Common myeloid progenitor, CD34-positive (primary cell): ENCODE measurements at places on chromosomes 4 and X.
A peak's percentile ranks its signal among the peaks of the same experiment; 100 is the strongest.

GRCh38 chr4:24742773-24743172 is 52.6 kb upstream of the SOD3 start:
- no peak for DNase-seq

GRCh38 chr4:80096175-80096850 is 23.3 kb upstream of the ANTXR2 start:
- no peak for DNase-seq

DNA sequence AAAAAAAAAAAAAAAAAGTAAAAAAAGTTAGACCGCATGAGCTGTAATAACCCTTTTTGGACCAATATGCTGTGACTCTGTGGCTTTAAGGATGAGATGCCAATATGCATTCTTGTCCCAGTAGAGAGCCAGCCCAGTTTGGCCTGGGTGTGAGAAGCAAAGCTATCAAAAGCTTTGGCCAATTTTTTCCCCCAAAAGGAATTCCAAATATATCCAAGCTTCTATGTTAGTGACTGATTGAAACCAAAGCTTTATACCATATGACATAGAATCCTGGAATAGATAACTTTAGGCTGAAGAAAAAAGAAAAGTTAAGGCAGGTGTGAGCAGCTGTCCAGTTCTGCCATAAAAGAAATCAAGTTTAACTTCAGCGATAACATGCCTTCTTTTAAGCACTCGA is 30.5 kb upstream of the RBPJ start:
- no peak for DNase-seq

GRCh38 chr4:42541647-42542046 is 115.3 kb downstream of the ATP8A1 start:
- no peak for DNase-seq

DNA sequence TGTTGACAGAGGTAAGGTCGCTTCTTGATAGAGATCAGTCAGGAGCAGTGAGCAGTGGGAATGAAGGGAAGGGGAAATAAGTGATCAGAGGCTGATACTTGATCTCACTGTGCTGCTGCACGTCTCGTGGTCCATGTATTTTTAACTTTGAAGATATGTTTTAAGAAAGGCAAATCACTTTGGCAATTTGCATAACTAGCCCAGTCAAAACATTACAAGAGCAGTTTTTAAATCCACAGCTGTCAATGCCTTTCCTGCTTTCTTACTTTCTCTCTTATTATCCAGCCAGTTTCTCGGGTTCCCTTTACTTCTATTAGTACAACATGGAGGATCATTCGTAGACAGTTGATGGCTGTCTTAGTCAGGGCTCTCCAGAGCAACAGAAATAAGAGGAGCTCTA is 472.8 kb downstream of the TMA16 start:
- no peak for DNase-seq

DNA sequence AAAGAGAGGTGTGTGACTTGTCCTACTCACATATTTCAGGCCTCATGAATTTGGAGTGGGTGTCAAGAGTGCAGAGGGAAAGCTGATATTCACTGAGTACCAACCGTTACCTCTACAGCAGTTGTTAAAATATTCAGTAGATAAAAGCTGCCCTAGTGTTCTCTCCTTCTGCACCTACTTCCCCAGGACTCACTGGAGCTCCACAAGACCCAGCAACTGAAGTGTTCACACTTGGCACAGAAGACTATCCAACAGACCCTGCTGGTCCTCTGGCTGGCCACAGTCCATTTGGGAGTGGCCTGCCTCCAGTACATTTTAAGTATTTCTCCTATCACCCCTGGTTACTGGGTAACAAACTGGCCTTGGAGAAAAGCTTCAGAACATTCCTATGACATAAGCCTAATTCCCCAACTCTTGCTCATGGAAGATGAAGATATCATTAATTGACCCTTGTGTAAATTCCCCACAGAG is 70.8 kb downstream of the PPARGC1A start:
- no peak for DNase-seq

DNA sequence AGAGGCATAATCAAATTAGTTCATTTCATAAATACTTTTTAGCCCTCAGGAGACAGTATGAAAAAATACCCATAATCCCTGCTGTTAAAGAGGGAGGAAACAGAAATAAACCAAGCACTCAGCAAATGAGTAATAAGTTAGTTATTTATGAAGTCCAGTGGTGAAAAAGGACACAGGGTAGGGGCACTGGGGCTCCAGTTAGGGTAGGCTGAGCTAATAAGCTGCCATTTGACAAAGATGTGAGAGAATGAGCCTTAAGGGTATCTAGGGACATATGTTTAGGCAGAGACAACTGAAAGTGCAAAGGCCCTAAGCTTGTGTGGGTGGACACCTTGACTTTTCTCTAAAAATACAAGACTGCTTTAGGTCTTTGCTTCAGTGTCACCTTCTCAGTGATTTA is 94.4 kb downstream of the IL15 start:
- DNase-seq = no peak

GRCh38 chrX:140664939-140665338 is 44.6 kb upstream of the LINC00632 start:
- peak; percentile 1 for DNase-seq

DNA sequence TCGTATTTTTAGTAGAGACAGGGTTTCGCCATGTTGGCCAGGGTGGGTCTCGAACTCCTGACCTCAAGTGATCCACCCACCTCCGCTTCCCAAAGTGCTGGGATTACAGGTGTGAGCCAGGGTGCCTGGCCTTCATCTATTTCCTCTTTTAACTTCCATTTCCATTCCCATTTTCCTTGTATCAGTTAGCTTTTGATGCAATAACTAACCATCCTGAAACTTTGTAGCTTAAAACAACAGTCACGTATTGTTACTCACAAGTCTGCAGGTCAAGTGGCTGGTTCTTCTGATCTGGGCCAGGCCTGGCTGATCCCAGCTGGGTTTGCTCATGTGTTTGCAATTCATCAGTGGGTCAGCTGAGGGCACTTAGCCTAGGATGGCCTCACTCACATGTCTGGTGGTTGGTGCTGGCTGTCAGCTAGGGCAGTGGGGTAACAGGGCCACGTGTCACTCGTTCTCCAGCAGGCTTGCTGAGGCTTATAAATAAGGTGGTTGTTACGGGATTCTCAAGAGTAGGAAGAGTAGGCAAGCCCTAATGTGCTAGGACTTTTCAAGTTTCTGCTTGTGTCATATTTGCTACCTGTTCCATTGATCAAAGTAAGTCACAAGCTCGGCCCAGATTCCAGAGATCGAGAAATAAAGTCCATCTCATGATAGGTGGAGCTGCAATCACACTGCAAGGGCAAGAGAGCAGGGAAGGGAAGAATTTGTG is 88.2 kb downstream of the SOWAHB start:
- no peak for DNase-seq

DNA sequence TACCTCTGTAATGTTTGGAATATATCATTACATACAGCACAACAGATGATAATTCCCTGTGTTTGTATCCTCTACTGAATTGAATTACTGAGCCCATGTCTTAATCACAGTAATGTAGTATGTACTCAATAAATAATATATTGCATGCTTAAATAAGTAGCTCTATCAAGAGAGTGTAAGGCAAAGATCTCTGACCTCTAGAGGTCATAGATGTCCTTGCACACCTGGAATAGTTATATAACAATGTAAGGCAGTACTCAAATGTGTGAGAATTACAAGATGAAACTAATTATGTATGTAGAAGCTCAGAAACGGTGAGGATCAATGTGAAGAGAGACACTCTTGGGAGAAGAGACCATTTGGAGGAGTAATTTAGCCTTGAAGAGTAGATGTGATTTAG is 14.3 kb upstream of the GCNA start:
- no peak for DNase-seq

DNA sequence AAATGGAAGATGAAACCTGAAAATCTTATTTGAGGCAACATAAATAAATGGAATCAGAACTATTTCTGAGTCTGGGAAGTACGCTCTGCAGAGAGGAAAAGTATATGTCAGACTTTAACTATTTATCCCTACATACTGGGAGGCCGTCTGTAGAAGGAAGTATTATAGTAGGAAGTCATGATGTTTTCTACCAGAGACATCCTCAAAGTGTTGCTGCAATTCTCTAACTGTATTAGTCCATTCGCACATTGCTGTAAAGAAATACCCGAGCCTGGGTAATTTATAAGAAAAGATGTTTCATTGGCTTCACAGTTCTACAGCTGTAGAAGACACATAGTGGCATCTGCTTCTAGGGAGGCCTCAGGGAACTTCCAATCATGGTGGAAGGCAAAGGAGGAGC is 88.7 kb upstream of the TBL1X start:
- no peak for DNase-seq

GRCh38 chr4:115278830-115279229 is 165.4 kb upstream of the NDST4 start:
- DNase-seq = no peak

DNA sequence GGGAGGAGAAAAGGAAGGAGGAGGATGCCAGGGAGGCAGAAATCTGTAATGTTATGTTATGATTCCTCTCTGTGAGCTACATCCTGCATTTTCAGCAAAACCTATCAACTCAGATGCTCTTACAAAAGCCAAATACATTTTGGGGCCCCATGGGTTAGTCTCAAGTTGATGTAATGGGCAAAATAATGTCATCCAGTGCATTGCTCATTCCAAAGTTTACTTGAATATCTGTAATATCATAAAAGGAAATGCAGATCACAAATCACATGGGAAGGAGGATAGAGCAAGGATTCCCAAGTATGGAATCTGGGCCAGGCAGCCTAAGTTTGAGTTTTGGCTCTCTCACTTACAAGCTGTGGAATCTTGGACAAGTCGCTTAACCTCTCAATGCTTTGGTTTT is 74.9 kb upstream of the SOD3 start:
- no peak for DNase-seq

DNA sequence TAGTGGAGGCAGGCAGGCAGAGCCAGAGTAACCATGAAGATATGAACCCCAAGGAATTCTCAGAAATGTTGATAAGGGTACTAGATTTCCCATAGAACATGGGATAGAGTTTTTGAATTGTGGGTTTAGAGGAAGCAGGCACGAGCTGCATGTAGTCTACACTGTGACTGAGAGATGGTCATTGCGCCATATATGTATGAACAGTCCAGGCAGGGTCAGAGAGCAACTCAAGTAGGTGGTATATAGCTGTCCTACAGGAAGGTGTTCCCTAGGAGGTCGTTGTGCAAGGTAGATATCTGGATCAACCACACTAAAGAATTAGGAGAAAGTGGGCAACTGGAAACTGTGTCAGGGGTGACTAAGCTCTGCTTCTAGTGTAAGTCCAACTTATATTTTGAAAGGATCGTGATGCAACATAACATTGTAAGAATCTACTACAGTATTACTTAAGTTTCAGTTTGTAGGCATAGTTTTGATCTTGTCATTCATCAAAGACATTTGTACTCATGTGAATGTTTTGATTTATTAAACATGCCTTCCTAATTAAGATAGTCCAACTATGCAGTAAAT is 94.6 kb downstream of the HPGD start:
- no peak for DNase-seq

DNA sequence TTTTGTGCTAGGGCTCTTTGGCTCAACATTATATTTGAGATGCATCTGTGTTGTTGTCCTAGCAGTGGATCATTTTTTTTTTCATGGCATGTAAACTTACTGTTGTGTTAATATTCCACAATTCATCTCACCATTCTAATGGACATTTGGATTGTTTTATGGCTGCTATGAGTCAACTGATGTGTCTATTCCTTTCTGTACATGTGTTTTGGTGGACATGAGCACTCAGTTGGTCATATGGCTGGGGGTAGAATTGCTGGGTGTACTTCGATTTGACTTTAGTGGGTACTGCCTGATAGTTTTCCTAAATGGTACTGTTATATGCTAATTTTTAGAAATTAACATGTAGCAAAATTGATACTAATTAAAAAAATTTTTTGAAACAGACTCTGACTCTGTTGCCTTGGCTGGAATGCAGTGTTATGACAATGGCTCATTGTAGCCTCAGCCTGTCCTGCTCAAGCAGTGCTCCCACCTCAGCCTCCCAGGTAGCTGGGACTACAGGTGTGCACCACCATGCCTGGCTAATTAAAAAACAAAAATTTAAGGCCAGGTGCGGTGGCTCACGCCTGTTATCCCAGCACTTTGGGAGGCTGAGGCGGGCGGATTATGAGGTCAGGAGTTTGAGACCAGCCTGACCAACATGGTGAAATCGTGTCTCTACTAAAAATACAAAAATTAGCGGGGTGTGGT is 9.0 kb downstream of the FAM193A start:
- no peak for DNase-seq

- DNase-seq = no peak
These were observed 80.0 kb upstream of the MAB21L2 start for GRCh38 chr4:150501983-150502382.

- no peak for DNase-seq
These were observed 624.8 kb upstream of the ADGRL3 start for GRCh38 chr4:60575336-60575735.

DNA sequence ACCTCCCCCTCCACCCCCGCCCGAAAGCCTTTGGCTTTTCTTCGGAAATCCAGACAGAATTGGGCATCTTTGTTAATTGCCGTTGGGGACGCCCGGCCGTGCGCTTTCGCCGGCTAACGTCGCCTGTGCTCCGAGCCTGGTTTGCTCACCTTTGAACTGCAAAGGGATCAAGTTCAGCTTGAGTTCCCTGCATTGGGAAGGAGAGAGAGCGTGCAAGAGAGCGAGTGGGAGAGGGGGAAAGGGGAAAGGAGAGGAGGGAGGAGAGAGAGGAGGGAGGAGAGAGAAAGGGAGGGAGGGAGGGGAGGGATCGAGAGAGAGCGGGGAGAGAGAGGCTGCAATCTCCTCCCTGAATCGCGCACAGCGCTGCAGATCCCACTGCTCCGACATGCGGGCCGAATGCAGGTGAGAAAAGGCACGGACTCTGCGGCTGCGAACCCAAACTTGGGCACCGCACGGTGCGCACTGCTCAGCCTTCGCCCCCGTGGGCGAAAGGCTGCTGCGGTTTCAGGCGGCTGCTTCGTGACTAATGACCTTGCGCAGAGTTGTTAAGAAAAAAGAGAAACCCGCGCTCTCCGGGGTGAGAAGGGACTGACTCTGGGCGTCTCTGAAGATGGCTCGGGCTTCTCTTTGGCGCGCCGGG is at the start of gene PCDH7:
Gene PCDH7 (plus strand): TSS at position 349 of the 640 bp plus-strand sequence. CDS start 1,054 bp downstream, outside the sequence.
- peak; percentile 42 for DNase-seq

DNA sequence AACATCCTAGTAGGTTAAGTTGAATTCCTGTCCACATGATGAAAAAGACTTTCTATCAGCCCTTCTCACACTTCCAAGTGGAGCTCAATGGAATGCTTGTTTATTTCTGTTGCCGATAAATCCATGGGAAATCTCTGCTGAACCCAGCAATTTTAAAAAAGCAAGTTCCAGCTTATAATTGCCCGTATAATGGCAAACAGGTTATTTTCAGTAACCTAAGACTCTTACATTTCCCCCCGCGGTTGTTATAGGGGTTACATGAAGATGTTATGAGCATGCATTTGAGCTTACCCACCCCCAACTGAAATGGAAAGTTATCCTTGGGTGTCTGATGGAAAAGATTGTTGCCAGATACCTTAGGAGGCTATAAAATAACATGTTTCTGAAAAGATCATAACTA is 136.2 kb downstream of the PALLD start:
- DNase-seq = no peak

DNA sequence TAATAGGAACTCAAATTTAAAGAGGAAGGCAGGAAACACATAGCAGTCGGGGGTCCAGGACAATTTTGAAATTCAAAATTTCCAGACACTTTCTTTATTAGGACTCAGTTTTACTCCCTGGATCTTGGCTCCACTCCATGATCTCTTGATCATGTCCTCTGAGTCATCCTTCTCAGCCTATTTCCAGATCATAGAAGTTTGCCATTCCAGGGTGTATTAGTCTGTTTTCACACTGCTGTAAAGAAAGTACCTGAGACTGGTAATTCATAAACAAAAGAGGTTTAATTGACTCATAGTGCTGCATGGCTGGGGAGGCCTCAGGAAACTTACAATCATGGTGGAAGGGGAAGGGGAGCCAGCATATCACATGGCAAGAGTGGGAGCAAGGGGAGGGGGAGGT is 564.7 kb upstream of the ACTRT1 start:
- no peak for DNase-seq
